ENCODE measurements at places on chromosomes 11 and 22.

DNA sequence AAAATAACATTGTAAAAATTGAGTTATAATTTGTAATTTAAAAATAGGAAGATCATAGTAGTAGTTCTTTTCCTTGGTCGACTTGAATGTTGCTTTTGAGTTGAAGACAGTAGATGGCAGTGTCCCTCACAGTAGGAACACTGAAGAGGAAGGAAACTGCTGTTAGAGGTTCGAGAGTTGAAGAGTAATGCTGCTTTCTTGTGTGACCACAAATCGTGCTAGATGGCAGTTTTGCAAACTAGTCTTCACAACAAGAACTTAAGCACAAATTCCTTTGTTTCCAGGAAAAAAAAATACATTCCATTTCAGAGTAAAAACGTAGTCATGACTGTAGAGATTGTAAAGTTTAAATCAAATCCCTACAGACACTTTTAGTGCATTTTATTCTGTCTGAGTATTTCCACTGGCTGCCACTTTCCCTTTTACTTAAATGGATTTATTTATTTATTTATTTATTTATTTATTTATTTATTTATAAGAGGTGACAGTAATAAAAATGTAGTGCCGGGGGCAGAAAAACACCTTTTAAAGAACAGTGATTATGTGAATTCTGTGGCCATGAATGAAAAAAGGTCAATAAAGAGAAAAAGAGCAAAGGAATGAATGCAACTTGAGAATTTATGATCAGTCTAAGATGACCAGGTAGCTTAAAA lies 54.6 kb downstream of the SPECC1L start:
- no peak for DNase-seq

DNA sequence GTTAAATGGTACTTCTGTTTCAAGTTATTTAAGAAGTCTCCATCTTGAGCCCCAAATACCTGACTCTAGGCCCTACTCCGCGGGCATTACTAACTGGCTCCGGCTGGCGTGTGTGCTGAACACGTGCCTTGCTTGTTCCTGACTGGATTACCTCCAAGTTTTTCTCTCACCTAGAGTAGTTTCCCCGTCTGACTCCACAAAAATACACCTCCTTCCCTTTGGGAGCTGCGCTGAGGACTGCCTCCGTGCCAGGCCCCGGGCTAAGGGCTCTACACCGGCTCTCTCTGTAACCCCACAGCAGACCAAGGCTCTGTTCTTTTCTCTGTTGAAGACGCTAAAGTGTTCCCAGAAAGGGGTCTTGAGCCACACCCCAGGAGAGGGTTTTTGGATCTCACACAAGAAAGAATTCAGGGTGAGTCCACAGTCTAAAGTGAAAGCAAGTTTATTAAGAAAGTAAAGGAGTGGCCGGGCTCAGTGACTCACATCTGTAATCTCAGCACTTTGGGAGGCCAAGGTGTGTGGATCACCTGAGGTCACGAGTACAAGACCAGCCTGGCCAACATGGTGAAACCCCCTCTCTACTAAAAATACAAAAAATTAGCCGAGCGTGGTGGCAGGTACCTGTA lies 61.8 kb downstream of the ANO1 start:
- no peak for DNase-seq

DNA sequence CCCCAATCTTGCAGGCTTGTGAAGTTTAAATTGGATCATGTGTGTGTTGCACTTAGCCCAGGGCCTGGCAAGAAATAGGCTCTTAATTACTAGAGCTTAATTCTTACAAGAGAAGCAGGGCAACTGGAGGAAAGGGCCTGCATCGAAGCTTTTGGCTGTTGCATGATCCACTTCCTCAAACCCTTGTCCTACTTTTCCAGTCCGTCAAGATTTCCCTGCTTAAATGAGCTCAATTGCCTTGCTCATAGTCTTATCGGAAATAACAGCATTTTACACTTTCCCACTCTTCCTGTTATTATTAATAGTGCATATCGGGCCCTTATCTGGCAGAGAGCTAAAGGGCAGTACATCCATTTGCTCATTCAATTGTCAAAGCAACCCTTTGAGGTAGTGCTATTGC lies 18.1 kb downstream of the DTX4 start:
- no peak for DNase-seq

- DNase-seq = no peak
These were observed 26.7 kb downstream of the RRP8 start for GRCh38 chr11:6576471-6577373.

GRCh38 chr11:102177974-102178631 lies 67.9 kb downstream of the YAP1 start:
- no peak for DNase-seq

- DNase-seq = no peak
These were observed 32.9 kb upstream of the GAL start for GRCh38 chr11:68651208-68651984.

DNA sequence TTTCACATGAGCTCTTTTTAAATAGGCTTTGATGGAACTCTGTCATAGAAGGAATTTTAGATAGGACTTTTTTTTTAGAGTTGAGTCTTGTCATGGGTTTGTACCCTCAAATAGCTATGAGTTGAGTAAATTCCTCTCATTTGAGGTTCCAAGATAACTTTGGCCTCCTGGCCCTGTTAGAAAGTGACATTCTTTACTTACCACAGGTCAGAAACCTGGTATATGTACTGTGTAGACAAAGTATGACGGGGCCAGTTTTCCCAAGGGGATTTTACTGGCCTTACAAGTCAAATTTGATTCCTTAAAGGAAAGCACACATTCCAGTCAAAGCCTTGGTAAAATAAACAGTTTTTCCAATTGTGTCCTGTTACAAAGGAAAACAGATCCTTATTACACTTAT lies 729.3 kb upstream of the LUZP2 start:
- DNase-seq = no peak

DNA sequence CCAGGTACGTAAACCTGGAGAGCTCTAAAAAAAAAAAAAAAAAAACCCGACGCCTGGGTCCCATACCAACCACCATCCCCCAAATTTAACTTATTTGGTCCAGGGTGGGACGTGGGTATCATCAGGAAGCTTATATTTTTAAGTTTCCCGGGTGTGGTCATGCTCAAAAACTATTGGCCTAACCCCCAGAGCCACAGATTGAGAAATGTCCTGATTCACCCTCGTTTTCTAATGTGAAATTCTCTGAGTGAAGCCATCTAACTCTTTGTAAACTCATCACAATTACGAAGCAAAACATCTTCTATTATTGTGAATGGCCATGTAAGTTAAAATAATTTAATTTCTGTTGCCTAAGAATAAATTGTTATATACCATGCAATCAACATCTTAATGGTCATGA lies 29.6 kb downstream of the PAK1 start:
- no peak for DNase-seq

GRCh38 chr22:41782316-41782715 lies 18.2 kb upstream of the CCDC134 start:
- DNase-seq = no peak

DNA sequence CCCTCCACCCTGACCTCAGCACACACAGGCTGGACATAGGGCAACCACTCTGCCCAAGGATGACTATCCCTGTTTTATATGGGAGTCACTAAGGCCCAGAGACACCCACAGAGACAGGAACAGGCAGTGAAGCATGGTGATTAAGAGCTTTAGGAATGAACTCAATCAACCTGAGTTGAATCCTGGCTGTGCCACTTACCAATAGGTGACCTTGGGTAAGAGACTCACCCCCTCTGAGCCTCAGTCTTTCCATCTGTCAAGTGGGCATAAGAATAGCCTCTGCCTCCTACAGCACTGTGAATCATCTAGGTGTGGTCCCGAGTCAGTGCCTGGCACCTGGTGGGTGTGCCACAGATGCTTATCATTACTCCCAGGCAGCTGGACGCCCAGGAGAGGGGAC lies 6.8 kb downstream of the CRYBB1 start:
- no peak for DNase-seq

GRCh38 chr11:27076121-27076589 lies 35.5 kb downstream of the BBOX1 start:
- DNase-seq = no peak

GRCh38 chr22:16933291-16934282 lies 74.4 kb downstream of the GAB4 start:
- no peak for DNase-seq

DNA sequence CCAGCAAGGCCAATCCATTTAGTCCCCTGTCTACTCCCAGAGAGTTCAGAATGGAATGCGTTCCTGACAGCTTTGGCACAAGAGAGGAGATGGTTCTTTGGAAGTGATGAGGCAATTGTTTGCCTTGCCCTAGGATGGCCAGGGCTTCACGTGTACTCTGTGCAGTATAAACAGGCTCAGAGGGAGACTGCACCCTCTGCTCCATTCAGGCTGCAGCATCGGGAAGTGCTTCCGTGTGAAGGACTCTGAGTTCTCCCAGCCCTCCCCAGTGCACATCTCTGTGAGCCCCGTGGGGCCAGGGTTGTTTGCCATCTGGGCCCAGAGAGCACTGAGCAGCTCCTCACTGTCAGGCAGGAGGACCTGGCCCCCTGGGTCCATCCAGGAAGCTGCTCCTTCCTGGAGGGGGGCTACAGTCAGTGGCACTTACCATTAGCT lies 215.3 kb upstream of the TBCEL start:
- DNase-seq = no peak

DNA sequence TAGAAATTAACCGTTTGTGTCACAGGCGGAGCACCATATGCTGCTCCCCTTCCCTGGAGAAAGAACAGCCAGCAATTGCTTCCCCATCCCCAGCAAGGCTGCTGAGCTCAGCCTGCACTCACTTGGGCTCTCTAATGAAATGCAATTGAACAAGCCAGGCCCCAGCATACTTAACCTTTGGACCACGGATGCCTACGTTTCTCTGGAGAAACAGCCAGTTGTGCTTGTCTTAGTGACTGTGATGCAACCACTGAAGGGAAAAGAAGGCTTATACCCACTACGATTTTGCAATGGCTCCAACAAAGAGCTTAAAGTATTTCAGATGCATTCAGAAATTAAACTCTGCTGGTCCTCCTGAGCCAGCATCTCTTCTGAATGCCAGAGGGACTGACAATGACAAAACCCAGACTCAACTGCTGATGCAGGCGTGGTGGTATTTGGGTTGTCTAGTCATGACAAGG lies 51.3 kb upstream of the SESN3 start:
- no peak for DNase-seq

DNA sequence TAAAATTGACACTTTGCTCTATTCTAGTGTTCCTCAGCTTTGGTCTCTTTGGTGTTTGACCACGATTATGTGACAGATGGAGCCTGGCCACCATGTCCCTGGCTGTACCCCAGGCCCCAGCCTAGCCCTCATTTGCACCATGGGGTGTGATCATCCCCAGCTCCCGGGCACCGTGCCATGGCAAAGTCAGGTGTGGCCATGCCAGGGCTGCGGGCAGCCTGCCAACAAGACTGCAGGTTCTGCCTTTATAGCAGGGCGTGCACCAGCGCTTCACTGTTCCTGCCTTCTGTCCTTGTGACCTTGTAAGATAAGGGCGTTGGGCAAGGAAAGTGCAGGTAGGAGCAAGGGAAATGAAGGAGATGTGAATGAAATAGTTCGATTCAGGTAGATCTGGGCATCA lies 22.4 kb upstream of the APOBEC3A start:
- DNase-seq = no peak

DNA sequence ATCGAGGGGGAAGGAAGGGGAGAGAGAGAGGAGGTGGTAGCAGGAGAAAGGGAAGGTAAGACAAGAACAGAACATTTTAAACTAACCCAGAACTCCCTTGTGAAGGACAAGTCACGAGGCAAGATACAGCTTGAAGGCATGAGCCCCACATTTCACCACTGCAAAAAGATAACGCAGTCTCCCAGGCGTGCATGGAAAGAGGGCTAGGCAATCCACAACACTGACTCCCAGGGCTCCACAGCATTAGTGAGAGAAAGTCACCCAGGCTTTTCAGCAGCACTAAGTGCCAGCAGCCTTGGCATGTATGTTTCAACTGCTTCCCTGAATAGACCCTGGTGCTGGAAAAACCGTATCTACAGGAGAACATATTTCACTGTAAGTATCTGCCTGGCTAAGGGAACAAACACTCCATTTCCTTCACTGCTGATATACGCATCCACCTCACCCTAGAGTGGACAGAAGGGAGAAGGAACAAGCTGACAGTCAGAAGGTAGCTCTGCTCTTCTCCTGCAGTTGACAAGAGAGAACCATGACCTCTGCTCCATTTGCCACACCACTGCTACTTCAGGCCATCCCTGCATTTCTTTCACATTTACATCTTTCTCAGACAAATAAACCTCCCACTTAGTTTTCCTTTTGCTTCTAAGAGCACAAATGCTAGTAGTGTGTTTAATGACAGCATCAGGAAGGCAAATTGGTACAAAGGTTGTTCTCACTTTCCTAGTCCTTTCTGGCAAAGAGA lies 87.9 kb downstream of the AMBRA1 start:
- no peak for DNase-seq

Measured in effector CD4-positive, alpha-beta T cell (primary cell).